Gastrocnemius medialis (tissue), 4 donors: ENCODE measurements at places on chromosomes 5 and 9. TPM values are rescaled to one million over a fixed set of nuclear protein-coding genes. Genes with fewer than 3 reads are reported as not detected.

DNA sequence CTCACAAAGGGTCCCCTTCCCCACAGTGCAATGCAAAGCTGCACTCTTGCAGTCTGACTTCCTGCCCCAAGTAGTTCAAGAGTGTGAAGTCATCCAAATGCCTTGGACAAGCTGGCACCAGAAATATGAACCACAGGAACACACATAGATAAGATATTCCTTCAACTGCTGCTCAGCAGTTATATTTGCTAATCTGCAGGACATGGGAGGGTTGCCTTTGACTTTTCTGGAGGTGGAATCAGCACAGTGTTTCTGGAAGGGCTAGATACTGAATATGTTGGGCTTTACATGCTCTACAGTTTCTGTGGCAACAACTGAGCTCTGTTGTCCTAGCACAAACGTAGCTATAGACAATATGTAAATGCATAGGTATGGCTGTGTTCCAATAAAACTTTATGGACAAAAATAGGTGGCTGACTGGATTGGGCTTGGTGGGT is 96.7 kb upstream of the PCA3 start:
- no peak for DNase-seq

DNA sequence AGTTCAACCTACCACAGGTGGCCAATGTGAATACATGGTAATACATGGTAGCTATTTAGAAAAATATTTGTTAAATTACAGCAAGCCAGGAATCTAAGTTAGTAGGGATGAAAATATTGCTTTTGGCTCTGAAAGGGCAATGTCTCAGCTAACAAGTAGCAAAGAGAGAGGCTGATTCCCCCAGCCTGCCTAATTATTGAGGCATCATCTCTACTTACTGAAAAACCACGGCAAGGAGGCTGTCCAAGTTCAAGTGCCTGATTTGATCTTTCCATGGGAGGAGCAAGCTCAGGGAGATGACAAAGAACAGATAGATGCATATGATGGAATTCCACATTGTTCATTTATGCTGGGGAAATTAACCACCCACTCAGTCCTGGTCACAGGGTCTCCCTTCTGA is 28.7 kb upstream of the UBTD2 start:
- DNase-seq: no peak

Gene EPB41L4B
- 3.8 TPM for total RNA-seq

GRCh38 chr5:113181409-113181808 is 204.8 kb downstream of the DCP2 start:
- no peak for DNase-seq

Gene RGP1
- total RNA-seq: 39.8 TPM

Gene MAML1
- 16.3 TPM for total RNA-seq
